Upper lobe of right lung (tissue), 1 donor: ENCODE measurements at places on chromosomes 13 and 19. TPM values are rescaled to one million over a fixed set of nuclear protein-coding genes. Genes with fewer than 3 reads are reported as not detected.

The SHISA7 gene
- not detected for total RNA-seq

The LRG1 gene
- total RNA-seq = 15.9 TPM

The FKBP8 gene
- total RNA-seq = 201 TPM

The CGB8 gene
- not detected for total RNA-seq

The NLRP4 gene
- total RNA-seq = not detected

The PGLYRP2 gene
- not detected for total RNA-seq

The SERP2 gene
- total RNA-seq = 2.8 TPM

The CARM1 gene
- total RNA-seq = 25.5 TPM

The ZNF536 gene
- total RNA-seq = 0.09 TPM

GRCh38 chr19:34475975-34476594 is 5.5 kb upstream of the WTIP start:
- DNase-seq = no peak

DNA sequence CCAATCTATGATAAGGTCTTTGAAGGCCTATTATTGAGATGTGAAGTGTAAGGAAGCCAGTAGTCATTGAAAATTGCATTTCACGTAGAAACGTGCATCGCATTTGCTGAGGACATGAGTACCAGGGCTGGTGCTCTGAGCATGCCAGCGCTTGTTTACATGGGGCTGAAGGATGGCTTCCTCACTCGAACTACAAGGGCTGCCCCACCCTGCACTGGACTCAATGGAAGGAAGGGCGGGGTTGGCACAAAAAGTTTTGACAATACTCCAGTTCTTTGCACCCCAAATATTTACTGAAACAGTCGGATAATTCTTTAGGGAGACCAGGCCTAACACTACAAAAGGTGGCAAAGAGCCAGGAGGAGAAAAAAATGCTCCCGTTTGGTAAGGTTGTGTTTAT is 28.9 kb upstream of the MED4 start:
- DNase-seq = no peak

- no peak for DNase-seq
Observed at GRCh38 chr13:59332966-59333365, 830.8 kb downstream of the DIAPH3 start.

DNA sequence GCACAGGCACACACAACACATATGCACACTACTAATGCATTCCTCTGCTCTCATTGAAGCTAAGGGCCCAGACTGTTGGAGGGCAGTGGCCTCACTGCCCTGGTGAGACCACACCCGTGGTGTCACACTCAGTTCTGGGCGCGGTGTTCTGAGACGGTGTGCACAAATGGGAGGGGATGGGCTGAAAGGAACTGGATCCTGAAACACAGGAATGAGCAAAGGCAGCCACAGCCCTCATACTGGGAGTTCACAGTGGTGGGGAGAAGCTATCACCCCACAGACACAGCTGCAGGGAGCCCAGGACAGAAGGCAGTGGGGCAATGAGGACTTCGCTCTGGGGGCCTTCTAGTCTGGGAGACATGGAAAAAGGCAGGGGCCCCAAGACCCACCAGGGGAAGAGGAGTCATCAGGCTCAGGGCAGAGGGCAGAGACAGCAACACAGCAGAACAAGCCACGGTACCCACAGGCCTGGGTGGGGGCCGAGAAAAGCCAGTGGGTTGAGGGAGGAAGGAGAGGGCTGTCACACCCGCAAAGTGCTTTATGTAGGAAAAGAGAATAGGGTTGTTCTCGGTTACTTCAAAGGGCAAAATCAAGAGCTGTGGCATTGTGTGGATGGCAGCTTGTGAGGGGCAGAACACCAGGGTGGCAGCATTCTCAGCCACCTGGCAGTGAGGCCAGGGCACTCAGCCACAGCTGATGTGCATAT is 75.4 kb upstream of the GPR183 start:
- DNase-seq = no peak

DNA sequence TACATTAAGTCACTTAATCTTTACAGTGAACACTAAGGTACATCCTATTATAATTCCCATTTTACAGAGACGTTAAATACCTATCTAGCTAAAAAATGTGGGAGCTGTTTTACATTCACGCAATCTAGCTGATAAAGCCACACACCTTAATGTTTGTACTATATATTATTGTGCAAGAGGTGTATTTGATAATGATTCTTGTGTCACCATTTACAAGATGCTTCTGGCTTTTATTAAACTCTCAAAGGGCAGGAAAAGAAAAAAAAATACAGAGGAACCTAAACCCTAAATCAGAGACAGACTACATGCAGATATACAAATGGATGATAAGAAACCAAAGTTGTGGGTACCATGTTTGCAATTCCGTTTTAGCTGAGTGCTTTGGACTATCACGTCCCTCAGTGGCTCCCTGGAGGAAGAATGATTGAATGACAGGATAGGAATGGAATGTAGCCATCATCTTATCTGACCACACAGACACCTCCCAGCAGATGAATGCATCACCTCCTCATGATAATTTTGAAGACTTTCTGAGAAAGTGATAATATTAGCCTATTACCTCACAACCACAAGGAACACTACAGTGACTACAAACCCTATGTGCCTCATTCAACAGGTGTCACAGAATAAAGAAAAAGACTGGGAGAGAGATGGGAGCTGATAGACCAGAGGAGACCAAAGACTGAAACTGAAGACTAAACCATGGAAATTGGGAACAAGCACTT is 230.5 kb upstream of the SERP2 start:
- DNase-seq = no peak

- DNase-seq = peak; percentile 83
Observed at GRCh38 chr19:3606690-3607289, at the start of gene TBXA2R. Gene TBXA2R, minus strand, starts transcription at chr19:3606875. Its CDS starts 6,241 bp downstream, at chr19:3600634.

GRCh38 chr19:15072930-15073647 is 8.9 kb upstream of the OR1I1 start:
- no peak for DNase-seq

GRCh38 chr13:90808838-90809237 is 538.6 kb upstream of the MIR17HG start:
- no peak for DNase-seq

GRCh38 chr19:42532891-42533290 is 4.6 kb upstream of the CEACAM1 start:
- no peak for DNase-seq

- no peak for DNase-seq
Observed at GRCh38 chr13:44305286-44305685, 68.3 kb upstream of the SERP2 start.

DNA sequence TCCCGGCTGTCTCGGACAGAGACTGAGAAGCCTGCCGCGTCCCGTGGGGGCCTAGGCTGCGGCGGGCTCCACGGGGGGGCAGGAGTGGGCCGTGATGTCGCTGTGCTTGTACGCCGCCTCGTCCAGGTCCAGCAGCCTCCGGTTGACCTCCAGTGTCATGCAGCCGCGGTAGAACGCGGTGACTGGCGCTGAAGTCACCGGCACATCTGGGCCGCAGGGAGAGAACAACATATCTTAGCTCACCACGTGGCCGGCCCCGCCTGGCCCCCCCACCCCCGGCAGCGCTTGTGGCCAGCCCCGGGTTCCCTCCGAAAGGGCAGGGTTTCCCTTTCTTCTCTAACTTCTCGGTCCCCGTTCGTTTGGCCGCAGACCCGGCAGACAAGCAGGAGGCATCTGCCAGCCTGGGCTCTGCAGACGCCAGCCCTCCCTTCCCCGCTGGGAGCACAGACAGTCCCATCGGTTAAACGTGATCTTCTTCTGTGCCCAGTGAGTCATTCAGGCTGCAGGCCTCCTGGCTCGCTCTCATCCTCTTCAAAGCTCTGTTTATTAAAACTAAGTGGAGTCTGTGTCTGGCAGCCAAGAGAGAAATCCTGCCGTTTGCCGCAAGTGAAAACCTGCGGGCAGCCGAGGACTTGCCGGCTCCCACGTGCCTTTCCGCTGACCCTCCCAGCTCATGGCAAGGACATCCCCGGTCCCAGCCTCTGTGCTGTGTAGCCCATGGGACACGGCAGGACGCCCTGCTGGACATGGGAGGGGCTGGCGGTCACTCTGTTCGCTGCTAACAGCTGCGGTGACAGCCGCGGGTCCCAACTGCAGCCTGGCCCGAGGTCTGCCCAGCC is 42.8 kb downstream of the GAS6 start:
- DNase-seq = no peak

- DNase-seq = no peak
Observed at GRCh38 chr19:21749090-21749489, 18.3 kb downstream of the ZNF100 start.

DNA sequence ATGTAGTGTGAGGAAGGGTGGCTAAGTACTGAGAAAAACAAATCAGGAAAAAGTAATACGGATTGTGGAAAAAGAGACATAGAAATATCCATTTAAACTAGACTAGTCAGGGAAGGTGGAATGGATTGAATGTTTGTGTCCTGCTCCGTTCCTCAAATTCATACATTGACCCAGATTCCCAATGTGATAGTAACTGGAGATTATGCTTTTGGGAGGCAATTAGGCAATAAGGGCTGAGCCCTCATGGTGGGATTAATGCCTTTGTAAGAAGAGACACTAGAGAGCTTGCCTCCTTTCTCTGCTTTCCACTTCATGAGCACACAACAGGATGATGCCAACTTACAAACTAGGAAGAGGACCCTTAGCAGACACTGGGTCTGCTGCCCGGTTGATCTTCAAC is 765.2 kb upstream of the GPC6 start:
- DNase-seq = no peak

DNA sequence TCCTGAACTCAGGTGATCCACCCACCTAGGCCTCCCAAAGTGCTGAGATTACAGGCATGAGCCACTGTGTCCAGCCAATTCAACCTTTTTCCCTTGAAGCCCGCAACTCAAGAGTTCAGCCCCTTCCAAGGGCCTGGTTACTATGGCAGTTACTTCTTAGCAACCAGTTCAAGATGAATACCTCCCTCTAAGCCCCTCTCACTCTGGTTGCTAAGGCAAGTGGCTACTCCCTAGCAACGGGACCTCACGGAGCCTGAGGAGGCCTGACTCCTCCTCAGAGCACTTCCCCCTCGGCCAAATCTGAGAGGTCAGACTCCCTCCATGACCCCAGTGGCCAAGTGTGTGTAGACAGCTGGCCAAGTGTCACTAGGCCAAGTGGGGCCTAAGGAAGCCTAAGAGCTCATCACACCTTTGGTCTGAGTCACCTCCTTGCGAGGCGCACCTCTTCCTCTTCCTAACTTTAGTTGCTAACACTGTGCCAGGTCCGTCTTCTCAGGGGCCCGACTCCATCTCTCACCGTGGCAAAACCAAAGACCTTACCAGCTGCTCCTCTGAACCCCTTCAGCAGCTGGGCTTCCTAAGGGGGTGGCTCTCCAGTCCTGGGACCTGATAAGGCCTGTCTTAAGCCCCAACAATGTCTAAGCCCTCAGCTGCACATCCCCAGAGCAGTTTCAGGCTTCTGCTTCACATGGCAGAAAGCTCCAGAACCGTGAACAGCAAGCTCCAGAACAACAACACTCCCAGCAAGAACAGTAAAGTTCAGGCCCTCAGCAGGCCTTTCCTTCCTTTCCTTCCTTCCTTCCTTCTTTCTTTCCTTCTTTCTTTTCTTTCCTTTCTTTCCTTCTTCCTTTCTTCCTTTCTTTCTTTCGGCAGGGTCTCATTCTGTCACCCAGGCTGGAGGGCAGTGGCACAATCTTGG is 9.6 kb downstream of the CD37 start:
- DNase-seq = no peak

DNA sequence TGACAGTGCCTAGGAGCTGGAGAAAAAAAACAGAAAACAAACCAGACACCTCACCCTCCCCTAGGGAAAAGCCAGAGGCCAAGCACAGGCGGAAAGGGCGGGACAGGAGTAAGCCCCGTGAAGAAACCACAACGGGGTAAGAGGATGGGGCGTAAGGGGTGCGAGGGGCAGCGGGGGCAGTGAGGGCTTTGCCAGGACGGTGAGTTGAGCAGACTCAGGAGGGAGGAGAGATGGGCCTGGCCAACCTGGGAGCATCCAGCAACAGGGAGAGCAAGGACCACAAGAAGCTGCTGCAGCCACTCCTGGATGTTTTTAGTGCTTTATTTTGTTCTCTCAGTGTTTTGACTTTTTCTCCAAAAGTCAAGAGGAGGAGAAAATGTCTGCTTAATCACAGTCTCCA is 114.1 kb upstream of the SOX1 start:
- peak; percentile 46 for DNase-seq

DNA sequence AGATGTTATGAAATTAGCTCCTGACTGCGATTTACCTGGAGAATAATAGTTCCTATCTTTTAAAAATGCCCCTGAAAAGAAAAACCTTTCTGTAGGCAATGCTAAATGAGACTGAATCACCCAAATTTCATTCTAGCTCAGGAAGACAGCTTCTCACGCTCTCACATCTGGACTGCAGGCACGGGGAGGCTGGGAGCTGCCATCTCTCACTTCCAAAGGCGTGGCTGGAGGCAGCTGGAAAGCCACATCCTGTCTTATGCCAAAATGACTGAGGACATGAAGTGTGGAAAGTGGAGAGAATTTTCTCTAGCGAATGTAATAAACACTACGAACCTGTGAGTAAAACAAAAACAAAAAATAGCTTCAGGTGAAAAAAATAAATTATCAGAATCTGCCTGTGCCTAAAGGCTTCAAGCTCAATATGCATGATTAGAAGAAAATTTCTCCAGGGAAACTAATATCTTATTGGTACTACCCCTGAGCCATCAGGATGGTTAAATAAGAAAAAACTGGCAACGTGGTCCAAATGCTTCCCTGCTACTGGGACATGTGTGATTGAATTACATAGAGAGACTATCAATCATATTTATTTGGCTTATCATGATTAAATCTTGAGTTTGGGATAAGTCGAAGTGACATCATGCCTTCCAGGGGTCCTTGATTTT is 58.1 kb upstream of the UBL3 start:
- no peak for DNase-seq
